ENCODE measurements at places on chromosomes 7 and 10.

DNA sequence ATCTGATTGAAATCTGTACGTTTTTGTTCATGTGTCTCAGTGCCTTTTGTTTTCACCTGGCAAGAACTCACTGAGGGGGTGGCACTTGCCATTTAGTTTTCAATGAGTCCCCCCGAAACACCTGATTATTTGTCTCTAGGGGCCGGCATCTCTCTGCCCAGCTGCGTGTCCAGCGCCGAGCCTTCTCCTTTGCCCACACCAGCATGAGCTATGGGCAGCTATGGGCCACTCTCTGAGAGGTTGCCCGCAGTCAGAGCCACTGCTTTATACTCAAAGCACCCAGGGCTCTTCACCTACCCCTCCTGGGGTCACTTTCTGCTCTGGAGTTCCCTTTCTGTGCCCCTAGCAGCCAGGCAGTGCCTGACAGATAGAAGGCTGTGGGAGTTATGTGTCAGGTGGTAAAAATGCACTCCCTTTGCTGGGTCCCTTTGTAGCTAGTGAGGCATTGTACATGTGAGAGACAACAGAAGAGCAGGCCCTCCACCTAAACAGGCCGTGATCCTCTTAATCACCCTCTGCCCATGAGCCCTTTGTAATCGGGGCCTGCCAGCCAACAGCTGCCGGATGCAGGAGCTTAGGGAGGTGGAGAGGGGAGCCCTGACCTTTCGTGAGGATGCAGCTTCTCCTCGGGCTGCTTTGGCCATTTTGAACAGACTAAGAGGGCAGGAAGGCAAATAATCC, 133.1 kb upstream of the NPS start:
- DNase-seq: no peak

DNA sequence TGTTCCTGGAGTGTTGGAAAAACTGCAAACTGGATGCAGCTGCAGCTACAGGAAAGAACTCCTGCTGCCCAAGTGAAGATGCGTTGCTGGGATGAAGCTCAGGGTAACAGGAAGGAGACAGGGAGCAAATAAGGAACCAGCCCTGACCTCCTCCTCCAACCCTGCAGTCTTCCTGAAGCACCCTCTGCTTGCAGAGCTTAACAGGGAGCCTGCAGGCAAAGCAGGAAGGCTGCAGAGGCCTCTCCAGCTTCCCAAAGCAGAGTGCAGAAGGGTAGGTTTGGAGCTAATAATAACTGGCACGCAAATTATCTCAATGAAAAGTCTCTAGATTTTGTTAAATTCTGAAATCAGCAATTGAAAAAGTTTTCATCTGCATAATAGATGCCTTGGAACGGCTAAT, 92.5 kb downstream of the SORCS1 start:
- DNase-seq: no peak

DNA sequence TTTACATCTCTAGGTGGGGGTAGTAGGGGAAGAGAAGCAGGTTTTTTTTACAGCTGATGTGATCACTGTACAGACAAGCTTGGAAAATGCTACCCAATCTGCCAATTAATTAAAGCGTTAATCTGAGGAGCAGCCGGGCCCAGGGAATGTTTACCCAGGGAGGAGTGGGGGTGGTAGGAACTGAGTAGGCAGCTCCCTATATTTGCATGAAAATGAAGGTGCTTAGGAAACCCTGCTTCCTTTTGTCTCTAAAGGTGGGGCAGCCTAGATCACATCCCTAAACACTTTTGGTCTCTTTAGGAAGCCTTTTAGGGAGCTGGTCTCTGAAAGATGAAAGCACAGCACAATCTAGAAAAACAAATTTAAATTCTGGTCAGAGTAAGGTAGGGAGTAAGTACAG, 53.0 kb upstream of the NFKB2 start:
- DNase-seq: no peak

- no peak for DNase-seq
Observed at GRCh38 chr7:22726907-22727713, at the start of gene IL6. Gene IL6 (plus strand): TSS chr7:22727200. CDS start chr7:22727263, 63 bp downstream.

DNA sequence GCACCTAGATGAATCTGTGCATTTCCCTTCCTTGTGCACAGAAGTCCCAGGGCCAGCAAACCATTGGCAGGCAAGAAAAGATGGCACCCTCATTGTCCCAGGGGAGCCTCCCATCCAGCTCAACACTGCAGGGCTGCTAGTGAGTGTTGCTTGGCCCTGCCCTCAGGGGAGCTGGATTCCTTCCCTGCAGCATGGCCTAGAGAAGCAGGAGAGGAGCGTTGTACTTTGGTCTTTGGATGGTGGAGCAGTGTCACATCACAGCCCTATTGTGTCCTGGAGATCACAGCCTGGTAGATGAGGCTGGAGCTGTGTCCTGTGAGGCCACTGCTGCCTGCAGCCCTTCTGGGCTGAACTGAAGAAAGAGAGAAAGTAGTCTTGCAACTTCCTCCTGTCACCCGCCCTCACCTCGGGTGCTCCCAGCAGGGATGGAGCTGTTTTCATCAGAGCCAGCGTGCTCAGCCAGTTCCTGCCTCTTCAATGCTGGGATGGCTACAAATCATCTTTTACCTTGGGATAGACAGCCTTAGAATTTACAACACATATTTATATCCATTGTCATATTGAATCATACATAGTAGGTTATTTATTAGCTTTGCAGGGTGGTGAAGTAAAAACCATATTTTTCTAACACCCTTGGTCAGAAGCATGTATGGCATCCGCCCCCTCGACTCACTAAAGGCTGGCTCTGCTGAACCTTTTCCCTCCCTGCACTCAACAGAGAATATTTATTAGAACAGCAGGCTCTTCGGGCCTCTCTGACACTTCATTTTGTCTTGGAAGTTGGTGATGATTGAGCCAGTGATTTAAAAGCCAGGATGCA, 43.1 kb upstream of the FAM180A start:
- no peak for DNase-seq

Measured in GM12865 (cell line).